ENCODE measurements at places on chromosomes 13 and 19.

DNA sequence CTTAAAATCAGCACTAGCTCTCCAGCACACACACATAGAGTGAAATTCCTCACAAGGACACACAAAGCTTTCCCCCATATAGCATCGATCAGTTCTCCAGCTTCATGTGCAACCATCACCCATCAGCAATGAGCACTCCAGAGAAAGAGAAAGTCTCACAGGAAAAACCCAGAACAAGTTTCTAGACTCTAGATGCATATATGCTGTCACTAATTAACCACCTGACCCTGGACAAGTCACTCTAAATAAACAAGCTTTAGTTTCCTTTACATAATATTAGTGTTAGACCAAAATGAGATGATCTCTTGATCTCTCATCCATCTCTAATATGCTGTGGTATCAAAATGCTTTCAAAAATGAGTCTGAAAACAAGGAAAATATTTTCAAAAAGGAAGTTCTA lies 81.2 kb downstream of the TBC1D4 start:
- DNase-seq = no peak

- DNase-seq = no peak
Observed at GRCh38 chr13:67087527-67087926, 142.6 kb downstream of the PCDH9 start.

GRCh38 chr13:107842562-107843180 lies 372.7 kb downstream of the LIG4 start:
- DNase-seq = no peak

DNA sequence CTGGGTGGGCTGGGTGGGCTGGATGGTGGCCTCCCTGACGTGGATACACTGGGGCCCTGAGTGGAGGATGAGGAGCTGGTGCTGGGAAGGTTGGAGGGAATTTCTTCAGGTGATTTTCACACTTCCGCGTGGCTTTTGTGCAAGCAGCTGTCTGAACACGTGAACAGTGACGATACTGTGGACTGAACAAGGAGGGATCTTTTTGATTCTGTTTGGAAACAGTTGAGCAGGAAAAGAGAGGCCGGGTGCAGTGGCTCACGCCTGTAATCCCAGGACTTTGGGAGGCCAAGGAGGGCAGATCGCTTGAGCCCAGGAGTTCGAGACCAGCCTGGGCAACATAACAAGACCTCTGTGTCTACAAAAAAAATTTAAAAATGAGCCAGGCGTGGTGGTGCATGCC lies 9.1 kb upstream of the GTF2F1 start:
- no peak for DNase-seq

GRCh38 chr13:78520425-78520824 lies 82.9 kb downstream of the POU4F1 start:
- DNase-seq = no peak

- no peak for DNase-seq
Observed at GRCh38 chr19:30711296-30711695, 339.1 kb downstream of the ZNF536 start.

DNA sequence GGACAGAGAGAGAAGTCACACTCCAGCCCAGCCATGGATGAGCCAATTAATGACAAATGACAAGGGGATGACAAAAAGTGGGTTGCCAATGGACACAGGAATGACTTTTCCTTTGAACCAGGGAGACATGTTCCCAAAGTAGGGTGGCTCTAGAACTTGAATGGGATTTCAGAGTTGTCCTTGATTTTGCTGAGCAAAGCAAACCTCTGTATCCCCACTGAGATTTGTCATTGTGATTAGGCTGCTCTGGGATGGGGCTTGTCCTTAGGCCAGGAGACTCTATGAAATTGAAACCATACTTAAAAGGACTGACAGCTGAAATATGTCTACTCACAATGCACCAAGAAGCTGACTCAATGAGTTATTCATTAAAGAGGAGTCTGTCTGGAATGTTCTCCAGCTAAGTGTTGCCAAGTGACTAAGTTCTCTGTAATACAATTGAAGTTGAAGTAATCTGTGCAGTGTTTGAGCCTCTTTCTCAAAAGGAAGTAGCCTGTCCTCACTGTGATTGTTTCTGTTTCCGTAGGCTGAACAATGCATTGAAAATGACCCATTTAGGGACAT lies 69.0 kb upstream of the PCDH9 start:
- no peak for DNase-seq

DNA sequence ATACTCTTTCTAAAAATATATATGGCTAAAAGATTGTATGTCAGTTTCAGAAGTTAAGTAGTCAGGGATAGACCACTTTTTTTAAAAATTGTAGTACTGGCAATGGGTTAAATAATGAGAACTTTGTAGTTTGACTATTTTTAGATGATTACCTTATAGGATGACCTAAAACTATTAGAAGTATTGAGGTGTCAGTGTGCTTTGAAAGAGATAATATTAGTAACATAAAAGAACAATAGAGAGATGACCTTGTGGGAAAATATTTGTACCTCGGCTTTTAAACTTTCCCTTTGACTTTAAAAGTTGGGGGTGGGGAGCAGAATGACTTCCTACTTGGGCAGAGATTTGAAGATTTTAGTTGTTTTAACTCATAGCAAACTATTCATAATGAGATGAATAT lies 48.3 kb downstream of the SLAIN1 start:
- DNase-seq = no peak

GRCh38 chr19:14395710-14396336 lies 14.6 kb downstream of the ADGRE5 start:
- no peak for DNase-seq

GRCh38 chr19:7522923-7523667 lies 671 bp downstream of the MCOLN1 start:
- no peak for DNase-seq

DNA sequence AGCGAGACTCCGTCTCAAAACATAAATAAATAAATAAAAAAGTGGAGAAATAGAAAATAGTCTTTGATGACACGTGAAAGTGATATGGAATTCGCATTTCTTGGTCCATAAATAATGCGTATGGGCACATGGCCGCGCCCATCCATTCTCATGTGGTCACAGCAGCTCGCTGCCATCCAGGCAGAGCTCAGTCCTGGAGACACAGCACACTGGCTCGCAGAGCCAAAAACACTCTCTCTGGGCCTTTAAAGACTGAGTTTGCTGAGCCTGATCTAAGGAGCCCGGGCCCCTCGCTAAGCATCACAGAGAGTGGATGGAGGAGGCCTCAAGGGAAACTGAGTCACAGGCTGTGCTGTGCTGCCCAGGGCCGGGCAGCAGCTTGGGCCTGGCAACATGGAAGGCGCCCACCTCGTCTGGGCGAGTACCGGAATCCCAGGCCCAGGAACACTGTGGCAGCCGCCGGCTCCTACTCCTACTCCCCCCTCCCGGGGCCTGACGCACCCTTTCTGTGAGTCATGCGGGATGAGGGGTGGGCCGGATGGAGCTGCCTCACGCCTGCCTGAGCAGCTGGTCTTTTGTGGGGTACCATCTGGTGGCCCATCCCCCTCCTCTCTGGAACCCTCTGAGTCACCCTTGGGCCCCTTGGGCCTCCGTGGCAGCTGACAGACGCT lies 28.9 kb upstream of the CACTIN start:
- no peak for DNase-seq

DNA sequence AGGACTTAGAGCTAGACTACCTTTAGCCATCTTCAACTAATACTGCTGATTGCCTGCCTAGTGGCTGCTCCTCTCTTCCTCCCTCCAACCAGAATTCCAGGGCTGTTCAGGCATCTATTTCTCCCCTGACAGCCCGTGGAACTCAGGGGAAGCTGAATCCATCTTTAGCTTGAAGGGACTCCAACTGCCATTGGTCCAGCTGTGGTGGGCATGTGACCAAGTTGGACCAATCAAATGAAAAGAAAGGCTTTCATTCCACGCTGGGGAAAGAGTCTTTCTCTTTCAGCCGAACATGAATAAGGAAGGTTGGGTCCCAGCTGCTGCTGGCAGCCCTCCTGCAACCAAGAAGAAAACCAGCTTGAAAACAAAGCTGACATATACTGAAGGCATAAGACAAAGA lies 168.5 kb upstream of the OBI1 start:
- no peak for DNase-seq

DNA sequence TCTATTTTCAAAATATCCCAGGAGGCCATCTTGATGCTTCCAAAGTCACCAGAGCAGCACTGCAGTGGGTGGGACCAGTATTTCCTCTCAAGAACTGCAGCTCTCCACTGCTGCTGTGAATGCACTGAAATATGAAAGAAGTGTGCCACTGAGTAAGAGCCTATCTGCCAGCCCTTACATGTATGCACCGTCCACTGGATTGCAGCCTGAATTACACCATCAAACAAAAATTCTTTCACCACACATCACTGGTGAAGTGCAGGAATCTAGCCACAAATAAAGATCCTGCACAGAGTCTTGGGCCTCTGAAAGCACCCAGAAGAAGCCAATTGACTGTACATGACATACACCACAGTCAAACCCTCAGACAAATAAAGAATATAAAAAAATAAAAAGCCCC lies 249.0 kb downstream of the LHFPL6 start:
- DNase-seq = no peak

GRCh38 chr19:13817615-13818371 lies 22.6 kb downstream of the ZSWIM4 start:
- DNase-seq = no peak

DNA sequence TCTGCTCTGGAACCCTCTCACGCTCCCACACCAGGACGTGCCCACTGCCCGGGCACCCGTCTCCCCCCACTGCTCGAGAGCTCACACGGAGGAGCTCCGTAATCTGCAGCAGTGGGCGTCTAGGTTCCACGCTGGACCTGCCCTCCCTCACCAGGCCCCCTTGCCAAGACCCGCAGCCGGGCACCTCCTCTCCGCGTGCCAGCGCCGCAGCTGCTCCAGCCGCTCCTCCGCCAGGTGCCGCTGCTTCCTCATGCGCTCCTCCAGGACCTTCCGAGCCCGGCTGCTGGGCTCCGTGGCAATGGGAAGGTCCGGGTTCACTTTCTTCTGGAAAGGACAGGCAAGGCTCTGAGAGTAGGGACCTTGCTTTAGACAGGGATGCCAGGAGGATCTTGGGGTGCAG lies 35.0 kb upstream of the MATK start:
- DNase-seq = no peak

Data from T-helper 9 cell (primary cell).